H9 (cell line): ENCODE measurements at places on chromosomes 1 and 21.
A peak's percentile ranks its signal among the peaks of the same experiment; 100 is the strongest.

DNA sequence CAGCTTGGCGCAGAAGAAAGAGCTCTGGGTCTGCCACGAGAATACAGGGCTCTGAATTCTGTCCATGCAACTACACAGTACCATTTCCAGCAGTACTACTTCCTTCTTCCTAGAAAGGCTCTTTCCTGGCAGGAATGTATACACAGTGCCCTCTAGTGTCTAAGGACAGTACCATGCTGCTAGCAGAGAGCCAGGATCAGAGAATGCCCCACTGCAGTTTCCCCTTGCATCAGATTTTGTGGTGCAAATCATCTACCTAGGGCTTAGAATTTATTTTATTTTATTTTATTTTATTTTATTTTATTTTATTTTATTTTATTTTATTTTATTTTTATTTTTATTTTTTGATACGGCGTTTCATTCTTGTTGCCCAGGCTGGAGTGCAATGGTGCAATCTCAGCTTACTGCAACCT is 50.8 kb downstream of the PAX7 start:
- H3K36me3 ChIP-seq: no peaks in the 10 kb centered on the region
- H3K27me3 ChIP-seq: peaks cover 2% of the 10 kb centered on the region; the same call in 1 of the 2 replicates
- H3K4me1 ChIP-seq: peaks cover 6% of the 10 kb centered on the region; the same call in 1 of the 2 replicates

DNA sequence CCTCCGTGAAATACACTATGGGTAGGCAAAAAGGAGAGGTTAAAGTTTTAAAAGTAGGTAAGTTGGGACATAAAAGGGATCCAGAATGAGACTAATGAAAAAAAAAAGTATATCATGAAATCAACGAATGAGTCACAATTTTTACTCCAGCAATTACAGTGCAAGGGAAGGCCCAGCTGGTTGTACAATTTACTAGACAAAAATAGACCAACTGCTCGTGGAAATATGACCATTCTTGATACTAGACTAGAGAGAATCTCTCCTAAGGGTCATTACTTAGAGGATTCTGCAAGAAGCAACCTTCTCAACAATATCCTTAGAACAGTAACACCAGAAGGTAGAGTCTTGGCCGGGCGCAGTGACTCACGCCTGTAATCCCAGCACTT is 55.1 kb upstream of the EFHD2 start:
- no peaks in the 10 kb centered on the region for H3K4me1 ChIP-seq
- H3K36me3 ChIP-seq: no peaks in the 10 kb centered on the region
- no peak overlapping the region for H3K4me3 ChIP-seq

- H3K27ac ChIP-seq: no peak overlapping the region
- no peaks in the 10 kb centered on the region for H3K36me3 ChIP-seq
- H3K27me3 ChIP-seq: no peaks in the 10 kb centered on the region
- no peak overlapping the region for H3K4me3 ChIP-seq
These were observed 11.6 kb upstream of the GOLPH3L start for GRCh38 chr1:150708595-150708994.

DNA sequence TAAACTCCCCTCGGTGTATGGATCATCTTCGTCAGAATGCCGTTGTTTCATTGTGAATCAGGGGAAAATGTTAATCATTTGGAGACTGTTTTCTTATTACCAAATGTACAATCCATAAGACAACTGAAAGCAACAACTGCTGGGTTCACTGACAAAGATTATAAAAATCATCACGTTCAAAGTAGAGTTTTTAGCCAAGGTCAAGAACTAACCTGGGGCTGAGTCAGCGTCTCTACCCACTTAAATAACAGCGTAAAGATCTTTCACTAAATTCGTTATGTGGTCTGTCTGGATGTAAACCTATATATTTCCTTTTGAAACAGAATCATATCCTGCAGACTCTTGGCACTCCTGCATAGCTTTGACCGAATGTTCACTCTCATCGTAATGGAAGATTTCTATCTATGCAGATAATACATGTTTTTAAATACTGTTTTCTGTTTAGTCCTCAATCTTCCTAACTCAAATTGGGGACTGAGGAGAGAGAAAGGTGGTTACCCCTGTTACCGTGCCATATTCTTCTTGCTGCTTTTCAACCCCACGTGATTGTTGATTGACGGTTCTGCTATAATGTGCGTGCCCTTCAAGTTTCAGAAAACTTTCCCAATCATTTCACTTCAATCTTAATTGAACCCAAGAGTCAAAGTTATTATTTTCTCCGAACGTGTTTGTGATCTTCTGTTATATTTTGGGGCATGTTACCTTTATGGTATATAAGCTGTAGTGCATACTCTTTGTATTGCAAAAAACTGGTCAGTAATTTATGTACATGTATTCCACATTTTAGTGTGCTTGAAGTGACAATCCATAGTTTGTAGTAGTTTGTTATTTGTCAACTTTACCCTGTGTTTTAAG is 15.6 kb upstream of the NCMAP start:
- no peak overlapping the region for H3K4me3 ChIP-seq
- H3K4me1 ChIP-seq: no peaks in the 10 kb centered on the region; the same call in 1 of the 2 replicates
- DNase-seq: no peak
- H3K27ac ChIP-seq: no peak overlapping the region
- H3K36me3 ChIP-seq: peaks cover 1% of the 10 kb centered on the region; the same call in 1 of the 2 replicates

DNA sequence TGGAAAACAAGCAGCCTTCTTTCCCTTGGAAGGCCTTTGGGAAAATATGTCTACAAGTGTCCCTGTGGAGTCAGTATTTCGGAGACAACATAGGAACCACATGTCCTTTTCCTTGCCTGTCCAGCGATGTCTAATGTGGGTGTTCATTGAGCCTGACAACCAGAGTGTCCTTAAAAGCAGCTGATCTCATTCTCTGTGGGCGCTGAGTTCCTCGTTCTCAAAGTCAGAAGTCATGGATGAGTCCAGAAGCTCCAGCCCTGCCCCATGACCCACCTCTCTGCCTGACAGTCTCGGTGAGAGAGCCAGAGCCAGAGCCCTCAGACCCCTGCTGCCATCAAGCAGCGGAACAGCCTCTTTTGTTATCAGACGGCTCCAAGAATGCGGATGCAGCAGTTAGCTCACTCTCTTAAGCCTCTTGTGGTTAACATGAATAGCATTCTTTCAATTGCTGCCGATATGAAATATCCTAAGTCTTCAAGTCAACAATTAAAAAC is 329.2 kb downstream of the TGFB2 start:
- no peak overlapping the region for H3K4me3 ChIP-seq
- H3K27me3 ChIP-seq: no peaks in the 10 kb centered on the region
- peak; percentile 86 for DNase-seq
- no peaks in the 10 kb centered on the region for H3K36me3 ChIP-seq
- H3K4me1 ChIP-seq: peaks cover 3% of the 10 kb centered on the region; the same call in 1 of the 2 replicates
- H3K27ac ChIP-seq: no peak overlapping the region

- no peaks in the 10 kb centered on the region for H3K27me3 ChIP-seq
- no peaks in the 10 kb centered on the region for H3K36me3 ChIP-seq
- H3K4me3 ChIP-seq: no peak overlapping the region
These were observed 7.2 kb downstream of the TFF2 start for GRCh38 chr21:42343556-42343955.

DNA sequence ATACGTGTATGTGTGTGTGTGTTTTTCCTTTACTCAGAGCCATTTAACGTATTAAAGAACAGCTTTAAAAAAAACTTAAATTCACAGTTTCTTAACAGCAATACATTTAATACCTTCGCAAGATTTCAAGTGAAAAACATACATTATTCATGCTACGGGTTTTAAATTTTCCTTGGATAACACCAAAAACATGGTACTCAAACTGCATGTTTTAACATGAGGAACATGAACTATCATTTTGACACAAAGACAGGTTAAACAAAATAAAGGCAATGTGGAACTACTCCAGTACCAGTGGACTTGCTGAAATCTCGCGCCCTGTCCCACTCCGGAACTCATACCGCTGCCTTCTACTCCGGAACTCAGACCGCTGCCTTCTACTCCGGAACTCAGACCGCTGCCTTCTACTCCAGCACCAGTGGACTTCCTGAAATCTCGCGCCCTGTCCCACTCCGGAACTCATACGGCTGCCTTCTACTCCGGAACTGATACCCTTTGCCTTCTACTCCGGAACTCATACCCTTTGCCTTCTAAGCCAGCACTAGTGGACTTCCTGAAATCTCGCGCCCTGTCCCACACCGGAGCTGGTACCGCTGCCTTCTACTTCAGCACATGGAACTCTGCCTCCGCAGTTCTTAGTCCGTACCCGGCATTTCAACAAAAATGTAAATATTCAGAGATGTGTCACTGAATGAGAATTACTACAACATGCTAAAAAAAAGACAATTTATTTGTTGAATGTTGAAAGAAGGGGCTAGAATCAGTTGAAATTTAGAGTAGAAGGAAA is 148.6 kb downstream of the NCAM2 start:
- H3K27ac ChIP-seq: no peak overlapping the region
- no peaks in the 10 kb centered on the region for H3K36me3 ChIP-seq
- no peaks in the 10 kb centered on the region for H3K27me3 ChIP-seq
- no peaks in the 10 kb centered on the region for H3K4me1 ChIP-seq
- DNase-seq: no peak

DNA sequence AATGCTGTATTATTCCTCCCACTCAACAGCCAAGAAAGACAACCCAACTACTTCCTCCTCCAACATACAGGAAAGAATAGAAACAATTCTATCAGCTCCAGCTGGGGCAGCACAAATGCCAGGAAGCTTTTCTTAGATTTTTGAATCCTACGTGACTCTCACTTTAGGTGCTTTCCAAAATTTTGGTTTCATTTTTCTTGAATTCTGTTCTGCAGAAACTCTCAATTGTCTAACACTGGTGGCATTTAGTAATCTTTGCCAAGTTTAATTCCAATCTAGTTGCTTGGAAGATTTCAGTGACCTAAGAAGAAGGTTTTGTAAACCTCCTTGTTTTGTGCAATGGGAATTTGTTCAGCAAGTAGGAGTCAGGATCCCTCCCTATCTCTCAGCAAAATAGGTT is 37.1 kb upstream of the DOCK7 start:
- H3K4me3 ChIP-seq: no peak overlapping the region
- no peaks in the 10 kb centered on the region for H3K36me3 ChIP-seq
- H3K4me1 ChIP-seq: no peaks in the 10 kb centered on the region; the same call in 1 of the 2 replicates
- no peak for DNase-seq
- no peak overlapping the region for H3K27ac ChIP-seq
- no peaks in the 10 kb centered on the region for H3K27me3 ChIP-seq

- H3K4me3 ChIP-seq: no peak overlapping the region
- H3K27me3 ChIP-seq: no peaks in the 10 kb centered on the region
- no peak for DNase-seq
These were observed 53.0 kb downstream of the EPHB2 start for GRCh38 chr1:22763487-22764200.

DNA sequence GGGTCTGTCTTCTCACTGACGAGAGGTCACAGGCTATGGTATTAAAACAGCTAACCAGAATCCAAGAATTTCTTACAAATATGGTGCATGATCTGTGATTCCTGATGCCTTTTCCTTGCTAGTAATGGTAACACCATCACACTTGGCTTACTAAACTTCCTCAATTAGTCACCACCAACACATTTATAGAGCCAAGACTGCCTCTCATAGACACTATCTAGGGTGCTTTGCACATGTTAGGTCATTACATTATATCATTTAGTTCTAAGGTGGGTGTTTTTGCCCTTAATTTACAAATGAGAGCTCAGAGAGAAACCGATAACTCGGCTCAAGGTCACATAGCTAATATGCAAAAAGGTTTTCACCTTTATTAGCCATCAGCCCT is 8.7 kb downstream of the KIF21B start:
- H3K36me3 ChIP-seq: no peaks in the 10 kb centered on the region
- no peak for DNase-seq
- H3K4me1 ChIP-seq: peaks cover 7% of the 10 kb centered on the region; the same call in 1 of the 2 replicates
- no peak overlapping the region for H3K4me3 ChIP-seq
- no peak overlapping the region for H3K27ac ChIP-seq
- no peaks in the 10 kb centered on the region for H3K27me3 ChIP-seq

DNA sequence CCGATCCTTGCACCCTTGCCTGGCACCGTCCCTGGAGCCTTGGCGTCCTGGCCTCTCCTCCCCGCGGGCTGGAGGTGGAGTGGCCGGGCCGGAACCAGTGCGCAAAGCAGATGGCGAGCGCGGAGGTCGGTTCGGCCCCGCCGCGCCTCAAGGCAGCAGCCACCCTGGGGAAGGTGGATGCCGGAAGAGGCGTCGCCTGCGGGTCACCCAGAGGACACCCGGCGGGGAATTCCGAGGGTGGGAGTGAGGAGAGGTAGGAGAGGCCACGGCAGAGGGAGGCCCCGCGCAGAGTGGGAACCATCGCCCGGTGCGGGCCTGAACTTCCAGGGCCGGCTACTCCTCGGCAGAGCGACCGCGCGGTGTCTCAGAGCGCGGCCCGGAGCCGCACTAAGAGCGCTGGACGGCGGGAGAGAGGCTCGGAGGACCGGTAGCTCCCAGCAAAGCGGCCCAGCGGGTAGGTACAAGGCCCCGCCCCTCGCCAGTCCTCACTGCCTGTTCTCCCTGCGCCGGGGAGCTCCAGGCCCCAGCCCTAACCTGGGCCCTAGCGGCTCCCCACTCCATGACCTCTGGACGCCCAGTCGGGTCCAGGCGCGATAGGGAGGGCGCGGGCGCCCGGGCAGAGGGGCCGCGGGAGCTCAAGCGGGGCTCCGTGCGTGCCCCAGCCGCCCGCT is at the start of gene RNF207:
Gene RNF207 (plus strand): TSS at position 271 of the 671 bp plus-strand sequence. CDS start 417 bp downstream, outside the sequence.
- H3K27ac ChIP-seq: peak within 1 kb of the TSS; percentile 8
- H3K4me1 ChIP-seq: no peaks in the 10 kb centered on the region
- peak; percentile 87 for DNase-seq
- H3K27me3 ChIP-seq: no peaks in the 10 kb centered on the region; the same call in 1 of the 2 replicates
- peak within 1 kb of the TSS; percentile 74 for H3K4me3 ChIP-seq
